ENCODE measurements at places on chromosomes 7 and 10. TPM values are rescaled to one million over a fixed set of nuclear protein-coding genes. Genes with fewer than 3 reads are reported as not detected.

GRCh38 chr10:52463826-52464225 lies 149.7 kb downstream of the DKK1 start:
- no peak for DNase-seq

DNA sequence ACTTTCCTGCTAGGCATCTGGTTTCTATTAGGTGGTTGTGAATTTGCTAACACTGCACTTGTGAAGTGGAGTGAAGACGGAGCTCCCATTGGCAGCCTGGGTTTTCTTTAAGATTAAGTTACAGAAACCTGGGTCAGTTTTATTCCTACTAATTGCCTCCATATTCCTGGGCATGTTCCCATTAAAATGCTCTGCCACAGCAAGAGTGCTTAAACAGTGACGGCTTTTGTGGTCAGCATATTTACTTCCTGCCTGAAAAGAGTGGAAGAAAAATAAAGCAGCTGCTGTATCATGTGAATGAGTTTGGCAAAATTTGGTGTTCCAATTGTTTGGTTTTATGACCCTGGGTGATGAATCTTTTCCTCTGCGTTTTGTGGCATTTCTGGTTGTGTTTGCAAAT lies 96.9 kb upstream of the PLXDC2 start:
- no peak for DNase-seq

GRCh38 chr7:42012786-42013360 lies 224.1 kb downstream of the GLI3 start:
- DNase-seq, result no peak

DNA sequence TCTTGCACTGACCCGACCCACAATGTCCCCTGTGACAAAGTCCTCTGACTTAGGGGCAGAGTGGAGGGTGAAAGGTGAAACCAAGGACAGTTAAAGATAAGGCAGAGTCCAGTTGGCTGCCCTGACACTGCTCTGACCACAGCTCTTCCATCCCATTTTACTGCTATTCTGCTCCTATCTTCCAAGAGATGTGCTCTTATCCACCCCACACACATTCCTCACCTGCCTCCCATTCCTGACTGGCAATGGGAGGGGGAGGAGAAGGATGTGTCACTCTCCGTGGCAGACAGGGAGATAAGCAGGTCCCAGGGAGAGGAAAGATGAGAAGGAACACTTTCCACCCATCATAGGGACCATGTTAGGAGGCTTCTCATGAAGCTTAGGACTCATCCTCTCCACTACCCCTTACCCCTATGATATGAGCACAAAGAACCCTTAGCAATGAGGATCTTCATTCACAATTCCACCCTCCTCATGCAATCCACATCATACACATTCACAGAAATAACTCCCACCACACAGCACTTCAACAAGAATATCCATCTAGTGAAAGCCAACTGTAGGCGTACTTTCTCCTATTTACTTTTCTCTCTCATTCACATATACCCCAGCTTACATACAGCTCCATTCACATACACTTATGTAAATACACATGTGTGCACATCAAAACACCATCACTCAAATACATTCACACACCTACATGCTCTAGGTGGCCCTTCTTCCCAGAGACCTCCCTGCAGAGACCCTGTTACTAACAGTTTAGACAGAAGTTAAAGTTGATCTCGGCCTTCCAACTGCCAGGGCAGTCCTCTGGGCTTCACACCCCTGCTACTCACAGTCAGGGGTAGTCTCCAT lies 6.6 kb downstream of the SYNPO2L start:
- DNase-seq, result no peak

DNA sequence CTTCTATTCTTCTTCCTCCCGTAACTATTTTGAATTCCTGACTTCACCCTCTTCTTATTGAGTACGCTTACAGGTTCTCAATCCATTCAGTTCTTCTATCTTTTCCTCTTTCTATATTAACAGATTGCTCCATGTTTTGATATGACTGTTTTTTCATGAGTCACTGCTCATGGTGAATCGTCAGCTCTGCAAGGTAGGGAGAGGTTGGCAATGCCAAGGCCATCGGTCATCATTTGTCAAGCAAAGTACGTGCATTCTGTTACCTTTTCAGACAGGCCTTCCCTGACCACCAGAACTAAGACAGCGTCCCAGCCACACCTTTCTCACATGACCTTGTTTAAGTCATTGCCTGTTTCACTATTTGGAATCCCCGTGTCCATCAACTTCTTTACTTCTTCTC lies 1001.9 kb upstream of the SORCS1 start:
- DNase-seq, result no peak

The ZMYND11 gene
- total RNA-seq, result 50.9 TPM

DNA sequence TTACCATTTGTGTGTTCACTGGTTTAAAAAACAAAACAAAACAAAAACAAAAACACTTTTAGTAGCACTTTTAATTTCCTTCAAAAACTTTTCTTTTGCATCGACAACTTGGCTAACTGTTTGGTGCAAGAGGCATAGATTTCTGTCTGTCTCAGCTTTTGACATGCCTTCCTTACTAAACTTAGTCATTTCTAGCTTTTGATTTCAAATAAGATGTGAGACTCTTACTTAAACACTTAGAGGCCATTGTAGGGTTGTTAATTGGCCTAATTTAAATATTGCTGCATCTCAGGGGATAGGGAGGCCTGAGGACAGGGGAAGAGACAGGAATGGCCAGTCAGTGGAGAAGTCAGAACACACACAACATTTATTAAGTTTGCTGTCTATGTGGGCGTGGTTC lies 66.3 kb downstream of the AVL9 start:
- DNase-seq, result no peak

- no peak for DNase-seq
Measured at GRCh38 chr10:26914898-26915297, 54.1 kb upstream of the ABI1 start.

- DNase-seq, result no peak
Measured at GRCh38 chr10:7493996-7494395, 83.2 kb upstream of the SFMBT2 start.

GRCh38 chr10:71547876-71548846 lies 151.4 kb downstream of the CDH23 start:
- DNase-seq, result no peak

GRCh38 chr7:47478926-47479711 lies 102.8 kb downstream of the TNS3 start:
- no peak for DNase-seq

DNA sequence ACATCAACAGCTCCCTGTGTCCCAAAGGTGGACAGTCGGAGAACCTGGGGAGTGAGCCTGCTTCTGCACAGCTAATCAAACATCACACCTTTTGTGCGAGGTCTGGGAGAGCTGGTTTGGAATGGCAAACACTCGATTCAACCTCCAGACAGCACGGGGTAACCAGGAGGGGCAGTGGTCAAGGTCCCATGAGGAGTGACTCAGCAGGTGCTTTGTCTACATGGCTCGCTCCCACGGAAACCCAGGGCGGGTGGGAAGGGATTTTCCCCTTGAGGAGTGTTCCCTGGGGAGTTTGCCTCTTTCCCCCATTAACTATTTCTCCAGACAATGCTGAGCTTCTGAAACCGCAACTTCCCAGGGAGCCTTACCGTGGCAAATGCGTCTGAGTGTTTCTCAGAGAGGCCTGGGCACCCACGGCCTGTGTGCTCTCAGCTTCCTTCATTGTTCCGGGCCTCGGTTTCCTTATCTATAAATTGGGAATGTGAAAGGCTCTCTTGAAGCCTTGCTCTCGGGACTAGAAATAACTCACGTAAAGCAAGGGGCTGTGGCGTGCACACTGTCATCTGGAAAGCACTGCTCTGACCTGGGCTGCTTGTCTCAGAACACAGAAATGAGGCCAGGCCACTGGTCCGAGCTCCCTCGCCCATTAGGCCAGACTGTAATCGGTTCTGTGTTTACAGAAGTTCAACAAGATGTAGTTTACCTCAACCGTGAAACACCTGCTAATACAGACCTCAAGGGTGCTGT lies 14.0 kb upstream of the GTPBP4 start:
- DNase-seq, result no peak

The PTTG1IP2 gene
- total RNA-seq, result not detected

The TRIL gene
- 0.97 TPM for total RNA-seq

The PIP4K2A gene
- 35.4 TPM for total RNA-seq

GRCh38 chr7:128005759-128006159 lies 25.5 kb downstream of the LRRC4 start:
- DNase-seq, result no peak

- peak; percentile 21 for DNase-seq
Measured at GRCh38 chr7:150904011-150904909, 51.9 kb downstream of the AOC1 start.

The ARHGAP22 gene
- total RNA-seq, result 50.3 TPM

- DNase-seq, result no peak
Measured at GRCh38 chr7:35533902-35534301, 161.0 kb downstream of the HERPUD2 start.

Data from endothelial cell of umbilical vein (primary cell).